Hindlimb muscle (tissue), 1 donor: ENCODE measurements at places on chromosomes 4 and X.

DNA sequence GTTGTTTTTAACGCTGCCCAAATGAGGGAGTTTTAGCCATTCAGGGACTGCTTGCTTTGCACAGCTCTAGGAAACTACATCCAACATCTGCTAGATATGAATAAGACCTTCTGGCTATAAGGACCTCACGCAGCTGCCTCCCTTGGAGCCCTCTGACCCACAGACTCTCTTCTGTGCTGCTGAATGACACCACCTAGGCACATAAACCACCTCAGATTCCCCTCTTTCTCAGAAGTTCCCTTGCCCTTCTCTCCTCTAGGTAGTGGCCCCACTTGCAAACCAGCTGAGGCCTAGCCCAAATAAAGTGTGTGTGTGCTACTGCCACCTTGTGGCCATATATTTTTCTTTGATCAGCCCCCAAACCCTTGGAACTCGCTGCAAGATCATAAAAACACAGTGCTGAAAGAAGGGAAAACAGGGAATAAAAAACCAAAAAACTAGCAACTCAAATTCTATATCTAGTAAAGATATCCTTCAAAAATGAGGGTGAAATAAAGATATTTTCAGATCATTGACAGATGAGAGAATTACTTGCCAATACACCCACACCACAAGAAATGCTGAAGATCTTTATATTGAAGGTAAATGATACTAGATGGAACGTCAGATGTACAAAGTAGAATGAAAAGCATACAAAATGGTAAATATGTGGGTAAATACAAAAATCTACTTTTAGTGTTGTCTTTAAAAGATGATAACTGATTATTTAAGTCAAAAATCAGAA is 265.9 kb downstream of the ADAMTS3 start:
- peak; percentile 23 for DNase-seq

GRCh38 chr4:188781655-188782054 is 642.4 kb downstream of the TRIML1 start:
- no peak for DNase-seq

DNA sequence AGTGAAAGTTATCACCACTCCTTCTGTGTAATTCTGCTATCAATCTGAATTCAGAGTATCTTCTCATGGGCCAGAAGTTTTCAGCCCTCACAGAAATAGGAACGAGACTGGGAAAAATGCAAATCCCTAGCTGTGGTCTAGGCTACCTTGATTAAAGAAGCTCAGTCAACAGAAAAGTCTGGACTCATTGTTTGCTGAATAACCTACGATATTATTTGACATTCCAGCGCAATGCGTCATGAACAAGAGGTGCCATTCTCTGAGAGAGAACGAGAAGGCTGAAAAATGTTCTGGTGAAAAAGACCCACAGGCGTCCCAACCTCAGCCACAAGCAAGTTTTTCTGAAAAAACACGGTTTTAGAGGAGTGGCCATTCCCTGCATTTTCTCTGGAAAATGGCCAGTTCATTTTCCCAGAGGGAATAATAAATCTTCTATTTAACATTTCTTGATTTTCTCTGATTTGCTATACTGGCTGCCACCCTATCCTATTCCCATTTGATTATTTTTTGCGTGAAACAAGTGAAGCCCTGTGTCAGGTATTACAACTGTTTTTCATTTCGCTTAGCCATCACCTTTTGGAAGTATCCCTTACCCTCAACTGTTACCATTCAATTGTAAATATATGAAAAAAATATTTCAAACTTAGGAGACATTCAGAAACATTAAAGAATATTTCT is 1117.6 kb upstream of the PRKX start:
- DNase-seq = no peak

GRCh38 chr4:118034053-118034785 is at the start of gene NDST3:
Gene NDST3 (plus strand): TSS chr4:118034486. CDS start chr4:118053911, 19,425 bp downstream.
- peak; percentile 32 for DNase-seq

DNA sequence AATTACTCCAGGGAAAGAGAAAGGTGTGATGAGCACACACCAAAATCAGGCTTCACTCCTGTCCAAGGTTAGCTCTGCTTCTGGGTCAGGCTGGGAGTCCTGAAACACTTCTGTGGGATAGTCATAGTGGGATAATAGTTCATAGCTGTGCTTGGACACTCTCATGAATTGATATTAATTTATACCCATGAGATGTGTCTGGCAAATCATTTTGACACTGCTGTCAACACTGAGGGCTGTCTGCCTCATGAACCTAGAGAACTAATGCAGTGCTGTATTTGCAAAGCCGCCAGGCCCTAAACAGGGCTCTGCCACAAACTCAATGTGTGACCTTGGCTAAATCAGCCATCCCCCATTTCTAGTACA is 24.5 kb upstream of the PGRMC1 start:
- DNase-seq = no peak

- DNase-seq = no peak
These were observed 8.6 kb downstream of the BLOC1S4 start for GRCh38 chr4:6724421-6725111.

DNA sequence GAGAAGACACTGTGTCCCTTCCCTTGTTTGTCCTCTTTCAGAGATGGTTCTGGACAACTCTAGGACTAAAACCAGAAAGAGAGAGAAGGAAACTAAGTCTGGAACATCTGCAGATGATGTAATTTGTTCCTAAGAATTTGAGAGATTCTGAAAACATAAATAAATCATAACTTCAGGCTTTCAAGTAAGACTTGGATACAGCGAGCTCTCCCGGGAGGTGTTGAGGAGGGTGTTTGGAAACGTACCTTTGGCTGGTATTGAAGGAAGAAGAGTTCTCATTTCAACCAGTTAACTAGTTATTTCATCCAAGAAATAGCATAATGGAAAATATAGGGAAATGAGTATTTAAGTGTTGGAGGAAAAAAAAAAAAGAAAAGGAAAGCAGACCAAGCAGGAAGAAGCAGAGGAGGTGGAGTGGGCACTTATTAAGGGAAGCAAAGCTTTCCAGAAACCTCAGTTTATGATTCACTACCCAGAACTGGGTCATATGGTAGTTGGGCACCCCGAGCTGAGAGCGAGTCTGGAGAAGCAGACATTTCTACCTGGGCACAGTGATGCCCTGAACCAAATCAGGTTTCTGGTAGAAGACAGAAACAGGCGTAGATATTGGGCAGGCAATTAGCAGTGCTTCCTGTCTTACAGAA is 26.9 kb downstream of the CCNG2 start:
- no peak for DNase-seq

GRCh38 chr4:7328913-7329638 is 105.7 kb downstream of the PSAPL1 start:
- DNase-seq = no peak

- no peak for DNase-seq
These were observed 32.0 kb downstream of the PAGE2 start for GRCh38 chrX:55120761-55121358.

GRCh38 chr4:7089213-7089986 is 21.5 kb upstream of the GRPEL1 start:
- DNase-seq = no peak

DNA sequence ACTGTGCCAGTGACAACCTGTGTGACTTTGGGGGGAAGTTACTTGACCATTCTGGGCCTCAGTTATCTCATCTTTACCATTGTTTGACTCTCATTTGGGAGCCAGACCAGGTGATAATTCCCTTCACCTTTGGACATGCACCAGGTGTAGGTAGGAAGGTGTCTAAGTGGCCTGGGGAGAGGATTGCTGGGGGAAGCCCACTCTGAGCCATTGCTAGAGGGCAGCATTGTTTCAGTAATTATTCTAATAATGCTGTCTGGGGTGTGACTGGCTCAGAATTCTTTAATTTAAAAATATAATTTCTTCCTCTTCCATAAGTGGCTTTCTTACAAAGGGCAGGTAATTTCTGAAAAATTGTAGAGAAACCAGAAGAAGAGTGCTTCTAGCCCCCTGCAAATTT is 104.3 kb downstream of the RTL9 start:
- no peak for DNase-seq

DNA sequence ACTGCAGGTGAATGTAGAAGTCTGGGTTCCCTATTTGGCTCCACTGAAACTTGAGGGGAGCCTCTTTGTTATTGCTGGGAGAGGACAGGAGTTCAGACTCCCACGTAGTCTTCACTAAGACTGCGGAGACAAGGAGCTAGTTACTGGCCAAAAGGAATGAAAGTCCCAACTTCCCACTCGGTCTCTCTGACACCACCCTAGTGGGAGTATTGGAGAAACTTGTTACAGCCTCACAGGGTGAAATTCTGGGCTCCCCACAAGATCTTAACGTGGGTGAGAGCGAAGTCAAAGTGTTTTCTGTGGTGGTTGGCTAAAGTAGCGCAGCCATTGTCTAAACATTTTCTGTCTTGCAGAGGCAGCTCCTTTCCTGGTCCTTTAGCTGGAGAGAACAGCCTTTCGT is 13.5 kb downstream of the MYOZ2 start:
- DNase-seq = no peak

- DNase-seq = no peak
These were observed 17.7 kb downstream of the FAM53A start for GRCh38 chr4:1666391-1666790.

DNA sequence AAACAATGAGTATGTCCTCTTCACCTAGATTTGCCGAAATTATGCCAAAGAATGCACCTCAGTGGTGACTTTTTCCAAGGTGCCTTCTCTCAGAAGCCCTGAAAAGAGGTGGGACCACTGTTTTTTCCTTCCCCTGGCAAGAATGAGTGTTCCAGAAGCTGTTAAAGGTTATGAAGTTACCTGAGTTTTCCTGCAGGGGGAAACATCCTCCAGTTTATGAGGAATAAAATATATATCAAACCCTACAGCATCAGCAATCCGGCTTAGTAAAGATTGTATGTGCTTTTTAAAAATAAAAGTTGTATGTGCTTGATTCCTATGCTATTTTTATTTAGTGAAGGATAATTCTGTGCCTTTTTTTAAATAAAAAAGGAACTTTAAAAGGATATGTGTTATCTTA is 73.3 kb downstream of the RBM46 start:
- peak; percentile 15 for DNase-seq

GRCh38 chrX:82666355-82666754 is 841.7 kb upstream of the POU3F4 start:
- no peak for DNase-seq

DNA sequence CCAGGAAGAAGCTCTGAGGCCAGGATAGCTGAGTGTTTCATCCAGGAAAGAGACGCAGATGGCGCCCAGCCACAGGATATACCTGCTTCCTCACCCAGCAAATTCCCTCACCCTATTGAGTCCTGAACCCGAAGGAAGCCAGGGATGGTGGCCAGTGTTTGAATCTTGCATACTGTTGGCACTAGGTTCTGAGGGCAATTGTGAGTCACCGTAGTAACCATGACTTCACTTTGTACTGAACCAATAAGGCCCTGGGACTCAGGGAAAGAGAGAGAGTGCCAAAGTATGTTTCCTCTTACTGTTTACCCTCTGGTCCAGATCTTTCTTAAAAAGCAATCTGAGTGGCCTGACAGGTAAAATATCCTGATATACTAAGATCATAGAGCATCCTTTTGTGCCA is 25.6 kb upstream of the SMIM10L2A start:
- DNase-seq = no peak

DNA sequence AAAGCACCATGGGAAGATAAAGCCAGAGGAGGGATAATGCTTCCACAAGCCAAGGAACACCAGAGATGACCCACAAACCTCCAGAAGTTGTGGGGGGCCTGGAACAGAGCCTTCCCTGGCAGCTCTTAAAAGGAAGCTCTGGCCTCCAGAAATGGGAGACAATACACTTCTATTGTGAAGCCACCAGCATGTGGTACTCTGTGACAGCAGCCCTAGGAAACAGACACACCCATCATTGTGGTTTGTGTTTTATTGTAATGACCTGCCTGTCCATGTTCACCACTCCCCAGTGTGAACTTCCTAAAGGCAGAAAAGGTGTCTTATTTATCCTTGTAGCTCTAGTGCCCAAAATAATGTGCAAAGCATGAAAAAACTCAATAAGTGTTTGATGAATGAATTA is 264.1 kb upstream of the GATB start:
- no peak for DNase-seq

DNA sequence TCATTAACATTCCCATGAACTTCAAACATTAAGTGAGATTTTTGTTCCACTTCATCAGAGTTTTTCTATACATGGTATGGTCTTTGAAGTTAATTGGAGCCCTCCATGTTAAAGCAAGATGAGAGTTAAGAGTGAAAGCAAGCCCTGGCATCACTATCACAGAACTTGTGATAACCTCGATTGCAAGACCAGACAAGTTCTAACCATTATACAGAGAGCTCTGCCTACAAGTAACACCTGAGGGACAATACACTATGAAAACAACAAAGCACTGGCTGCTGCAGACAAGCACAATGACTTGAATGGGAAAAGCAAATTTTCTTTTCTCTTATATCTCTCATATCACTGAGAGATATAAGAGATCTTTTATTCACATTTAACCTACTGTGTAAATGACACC is 126.6 kb upstream of the GYPA start:
- DNase-seq = no peak

DNA sequence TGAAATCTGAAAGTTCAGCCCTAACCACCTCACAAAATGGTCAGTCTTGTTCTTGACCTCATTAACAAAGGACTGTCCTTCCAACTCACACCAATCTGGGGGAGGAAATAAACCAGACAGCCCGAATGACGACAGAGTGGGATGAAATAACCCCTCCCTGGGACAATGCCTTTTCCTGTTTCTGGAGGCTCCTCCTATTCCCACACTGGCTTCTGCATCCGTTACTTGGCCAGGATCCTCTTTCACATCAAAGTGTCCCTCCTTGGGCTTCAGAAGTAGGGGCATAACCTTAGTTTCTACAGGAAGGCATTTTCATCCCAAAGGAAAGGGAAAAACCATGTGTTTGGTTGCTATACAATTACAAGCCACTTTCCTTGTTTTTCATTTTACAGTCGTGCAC is 59.8 kb upstream of the RPL34 start:
- DNase-seq = peak; percentile 17

DNA sequence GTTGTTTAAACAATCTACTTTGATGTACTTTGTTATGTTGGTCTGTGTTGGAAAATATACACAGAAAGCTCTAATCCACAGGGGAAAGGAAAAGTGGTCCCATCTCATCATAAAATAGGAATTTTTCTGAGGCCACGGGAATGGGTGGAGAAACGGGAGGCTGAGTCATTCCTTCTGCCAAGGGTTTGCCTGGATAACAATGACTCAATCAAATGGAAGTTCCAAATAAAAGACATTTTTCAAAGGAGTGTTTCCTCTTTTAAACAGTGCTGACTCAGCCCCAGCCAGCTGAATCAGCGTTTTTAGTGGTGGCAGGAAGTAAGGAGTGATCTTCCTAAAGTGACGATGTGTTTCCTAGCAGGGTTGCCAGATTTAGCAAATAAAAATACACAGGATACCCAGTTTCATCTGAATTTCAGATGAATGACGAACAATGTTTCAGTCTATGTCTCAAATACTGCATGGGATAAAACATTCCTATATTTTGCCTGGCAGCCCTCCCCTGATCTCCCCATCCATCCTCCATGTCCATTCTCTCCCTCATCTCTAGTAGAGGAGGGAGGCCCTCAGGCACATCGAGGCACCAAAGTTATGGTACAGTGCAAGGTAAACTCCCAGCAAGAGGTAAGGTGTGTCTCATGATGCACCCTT is 345.4 kb upstream of the GATB start:
- DNase-seq = peak; percentile 74

DNA sequence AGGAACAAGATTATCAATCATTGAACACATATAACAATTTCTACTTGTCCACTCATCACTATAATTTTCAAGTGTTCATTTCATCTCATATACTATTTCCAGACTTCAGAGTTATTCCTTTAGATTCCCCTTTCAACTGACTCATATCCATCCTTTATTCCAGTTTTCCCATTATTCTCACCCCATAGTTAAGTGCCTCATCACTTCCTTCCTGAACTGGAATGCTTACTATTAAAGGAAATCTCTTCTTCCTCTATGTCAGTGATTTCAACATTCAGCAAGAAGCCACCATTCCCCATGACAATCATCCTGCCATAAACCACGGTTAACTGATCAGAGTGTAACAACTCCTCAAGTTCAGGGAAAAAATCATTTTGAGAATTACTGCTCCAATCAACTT is 198.9 kb downstream of the FBXO8 start:
- no peak for DNase-seq
